ENCODE measurements at places on chromosomes 12 and 14.

GRCh38 chr12:94670898-94671297 lies 20.5 kb upstream of the TMCC3 start:
- no peak for DNase-seq

GRCh38 chr12:54404061-54405004 lies 14.7 kb downstream of the ITGA5 start:
- DNase-seq, result no peak

DNA sequence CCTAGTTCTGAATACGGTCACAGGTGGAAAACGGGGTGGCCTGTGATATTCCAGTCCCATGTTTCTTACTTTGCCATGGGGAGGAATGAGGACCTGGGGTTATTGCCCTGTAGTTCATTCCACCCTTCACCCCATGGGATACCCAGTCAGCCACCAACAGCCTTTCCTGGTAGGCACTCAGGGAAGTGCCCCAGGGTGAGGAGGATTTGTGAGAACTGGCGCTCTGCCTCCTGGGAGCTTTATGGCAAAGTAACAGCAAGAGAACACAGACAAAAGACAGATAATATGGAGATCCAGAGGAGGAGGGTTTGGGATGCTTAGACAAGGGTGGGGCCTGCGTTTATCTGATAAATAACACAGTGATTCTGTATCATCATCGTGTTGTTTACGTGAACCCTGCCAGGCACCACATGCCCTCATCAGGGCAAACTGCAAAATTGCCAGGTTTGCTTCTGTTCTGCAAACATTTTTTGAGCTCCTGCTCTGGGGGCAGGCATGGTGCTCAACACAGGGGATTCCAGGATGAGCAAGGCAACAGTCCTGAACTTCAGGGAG lies 223.5 kb downstream of the SLC41A2 start:
- no peak for DNase-seq

GRCh38 chr14:101124815-101125214 lies 221.3 kb upstream of the RTL1 start:
- no peak for DNase-seq

- DNase-seq, result no peak
Observed at GRCh38 chr12:107369679-107370078, 276.3 kb upstream of the CRY1 start.

DNA sequence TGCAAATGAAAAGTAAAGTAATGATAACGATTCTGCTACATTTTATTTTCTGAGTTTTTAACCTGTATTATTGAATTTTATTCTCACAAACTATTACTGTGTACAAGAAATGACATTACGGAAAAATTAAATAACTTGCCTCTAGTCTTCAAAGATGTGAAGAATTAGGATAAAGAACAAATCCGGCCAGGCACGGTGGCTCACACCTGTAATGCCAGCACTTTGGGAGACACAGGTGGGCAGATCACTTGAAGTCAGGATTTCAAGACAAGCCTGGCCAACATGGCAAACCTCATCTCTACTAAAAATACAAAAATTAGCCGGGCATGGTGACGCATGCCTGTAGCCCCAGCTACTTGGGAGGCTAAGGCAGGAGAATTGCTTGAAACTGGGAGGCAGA lies 1584.4 kb upstream of the SEL1L start:
- DNase-seq, result no peak

- no peak for DNase-seq
Observed at GRCh38 chr12:77471801-77472200, 358.9 kb upstream of the NAV3 start.

GRCh38 chr12:121942145-121942718 lies 23.8 kb downstream of the CFAP251 start:
- no peak for DNase-seq

DNA sequence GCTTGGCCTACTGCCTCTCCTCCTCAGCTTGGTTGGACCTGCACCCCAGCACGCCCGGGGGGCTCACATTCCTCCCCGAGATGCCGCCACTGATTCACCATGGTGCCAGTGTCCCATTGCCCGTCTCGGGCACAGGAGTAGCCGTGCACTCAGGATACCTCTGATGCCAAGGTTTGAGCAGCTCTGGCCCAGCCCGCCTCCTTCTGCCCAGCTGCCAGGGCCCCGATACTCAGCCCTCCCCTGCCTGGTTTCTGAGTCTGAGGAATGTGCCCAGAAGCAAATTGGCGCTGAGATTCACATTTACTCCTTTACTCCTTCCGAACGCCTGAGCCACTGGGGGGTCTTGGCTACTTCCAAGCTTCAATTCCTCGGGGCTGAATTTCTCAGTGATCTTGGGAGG lies 63.5 kb downstream of the NINJ2 start:
- no peak for DNase-seq

GRCh38 chr12:119990382-119990874 lies 1.4 kb downstream of the BICDL1 start:
- no peak for DNase-seq

- no peak for DNase-seq
Observed at GRCh38 chr12:67147447-67147846, 121.7 kb upstream of the CAND1 start.

- no peak for DNase-seq
Observed at GRCh38 chr14:95320078-95320895, 579 bp upstream of the CLMN start.

- no peak for DNase-seq
Observed at GRCh38 chr14:90741682-90741946, 74.6 kb downstream of the TTC7B start.

DNA sequence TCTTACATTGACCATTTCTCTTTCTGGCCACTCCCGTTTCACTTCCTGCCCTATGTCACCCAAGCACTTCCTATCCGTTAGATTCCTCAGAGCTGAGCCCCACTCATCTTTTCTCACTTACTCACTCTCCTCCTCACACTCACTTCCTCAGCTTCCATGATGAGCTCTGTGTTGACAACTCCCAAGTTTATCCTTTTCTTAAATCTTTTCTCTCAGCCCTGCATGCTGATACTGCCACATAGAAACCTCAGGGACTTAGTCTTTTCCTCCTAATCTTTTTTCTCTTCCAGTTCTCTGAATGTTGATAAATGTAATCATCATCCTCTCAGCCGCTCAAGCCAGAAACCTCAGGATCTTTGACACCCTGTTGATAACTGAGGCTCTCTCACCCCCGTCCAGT lies 99.6 kb downstream of the ANO6 start:
- DNase-seq, result no peak

- DNase-seq, result no peak
Observed at GRCh38 chr14:32764131-32764530, 174.5 kb upstream of the NPAS3 start.

DNA sequence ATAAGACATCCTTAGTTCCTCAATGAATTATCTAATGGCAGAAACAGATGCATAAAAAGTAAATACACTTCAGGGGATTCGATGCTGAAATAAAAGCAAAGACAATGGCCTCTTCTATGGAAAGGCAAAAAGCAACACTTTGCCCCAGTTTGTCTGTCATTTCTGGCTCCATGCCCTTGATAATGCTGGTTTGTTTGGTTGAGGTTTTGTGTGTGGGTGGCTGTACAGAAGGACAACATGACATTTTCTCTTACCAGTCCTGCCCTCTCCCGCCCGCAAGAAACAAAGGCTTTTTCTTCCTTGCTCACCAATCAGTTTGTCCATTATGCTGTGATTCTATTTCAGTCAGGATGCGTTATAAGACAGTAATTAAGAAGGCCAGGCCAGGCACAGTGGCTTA lies 18.1 kb upstream of the WDR89 start:
- DNase-seq, result no peak

DNA sequence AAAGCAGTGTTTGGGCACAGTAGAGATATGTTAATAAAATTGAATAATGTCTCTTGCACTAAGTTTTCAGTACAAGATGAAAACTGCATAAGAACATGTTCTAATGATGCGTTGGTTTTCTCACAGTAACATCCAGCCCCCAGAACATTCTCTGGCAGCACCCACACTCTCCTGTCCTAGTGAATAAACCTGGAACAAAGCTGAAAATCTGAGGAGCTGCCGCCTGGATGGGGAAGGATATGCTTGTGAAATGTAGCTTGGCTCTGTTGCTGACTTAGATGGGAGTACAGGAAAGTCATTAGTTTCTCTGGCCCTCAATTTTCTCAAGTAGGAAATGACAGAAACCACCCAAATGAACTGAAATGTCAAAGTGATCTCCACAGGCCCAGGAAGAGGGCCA lies 323.8 kb downstream of the APAF1 start:
- no peak for DNase-seq

GRCh38 chr14:71942904-71943694 lies 10.9 kb downstream of the RGS6 start:
- DNase-seq, result peak; percentile 80

- DNase-seq, result no peak
Observed at GRCh38 chr14:101506926-101507835, 54.1 kb upstream of the DIO3 start.

DNA sequence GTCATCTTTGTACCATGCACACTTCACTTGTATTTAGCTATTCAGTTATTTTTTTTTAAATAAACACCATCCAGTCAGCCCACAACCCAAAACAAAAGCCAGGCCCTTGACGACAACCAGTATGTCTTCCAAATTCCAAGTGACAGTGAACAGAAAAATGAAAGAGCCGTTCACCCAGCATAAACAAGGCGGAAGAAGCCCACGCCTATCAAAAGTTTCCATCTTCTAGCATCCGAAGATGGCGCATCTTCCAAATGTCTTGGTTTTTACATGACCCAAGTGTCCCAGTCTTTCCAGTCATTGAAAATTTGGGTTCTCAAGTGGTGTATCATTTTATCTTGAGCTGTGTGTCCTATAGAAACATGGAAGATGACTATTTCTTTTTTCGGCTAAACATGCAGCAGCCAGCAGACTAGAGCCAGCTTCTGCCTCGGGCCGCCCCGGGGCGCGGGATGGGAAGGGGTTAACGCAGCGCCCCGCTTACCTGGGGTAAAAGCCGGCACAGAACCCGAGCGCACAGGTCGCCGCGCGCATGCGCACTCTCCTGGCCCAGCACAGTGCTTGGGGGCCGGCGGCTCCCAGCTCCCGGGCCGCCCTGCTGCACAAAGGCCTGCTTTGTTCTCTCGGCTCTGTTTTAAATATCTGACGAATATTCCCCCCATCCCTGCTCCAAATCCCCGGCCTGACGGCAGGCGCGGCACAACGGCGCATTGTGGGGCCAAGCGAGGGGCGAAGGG lies 164.8 kb downstream of the ZFP36L1 start:
- DNase-seq, result no peak

DNA sequence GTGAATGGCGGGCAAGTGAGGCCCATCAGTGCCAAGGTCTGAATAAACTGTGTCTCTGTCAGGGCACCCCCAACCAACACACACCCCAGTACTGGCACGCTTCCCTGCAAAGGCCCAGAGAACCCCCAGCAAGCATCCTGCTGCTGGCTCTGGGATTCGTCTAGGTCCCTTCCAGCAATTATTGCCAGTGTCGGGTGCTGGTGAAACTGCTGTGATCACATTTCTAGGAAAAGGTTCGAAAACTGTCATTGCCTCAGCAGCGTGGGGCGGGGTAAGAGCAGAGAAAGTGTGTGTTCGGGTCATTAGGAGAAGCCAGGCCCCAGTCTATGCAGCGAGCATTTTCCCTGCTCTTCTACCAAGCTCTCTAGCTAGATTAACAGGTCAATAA lies 2.5 kb downstream of the FAM222A start:
- DNase-seq, result no peak

GRCh38 chr12:49165114-49165513 lies 23.8 kb downstream of the TUBA1A start:
- DNase-seq, result no peak

GRCh38 chr12:91753649-91754048 lies 392.0 kb downstream of the BTG1 start:
- no peak for DNase-seq

- no peak for DNase-seq
Observed at GRCh38 chr12:113170457-113170856, 14.8 kb downstream of the DDX54 start.

- no peak for DNase-seq
Observed at GRCh38 chr12:5520037-5520436, 88.1 kb downstream of the NTF3 start.

GRCh38 chr12:50728417-50728816 lies 35.5 kb upstream of the ATF1 start:
- DNase-seq, result no peak

- DNase-seq, result no peak
Observed at GRCh38 chr14:76754586-76754985, 6.7 kb upstream of the VASH1 start.

DNA sequence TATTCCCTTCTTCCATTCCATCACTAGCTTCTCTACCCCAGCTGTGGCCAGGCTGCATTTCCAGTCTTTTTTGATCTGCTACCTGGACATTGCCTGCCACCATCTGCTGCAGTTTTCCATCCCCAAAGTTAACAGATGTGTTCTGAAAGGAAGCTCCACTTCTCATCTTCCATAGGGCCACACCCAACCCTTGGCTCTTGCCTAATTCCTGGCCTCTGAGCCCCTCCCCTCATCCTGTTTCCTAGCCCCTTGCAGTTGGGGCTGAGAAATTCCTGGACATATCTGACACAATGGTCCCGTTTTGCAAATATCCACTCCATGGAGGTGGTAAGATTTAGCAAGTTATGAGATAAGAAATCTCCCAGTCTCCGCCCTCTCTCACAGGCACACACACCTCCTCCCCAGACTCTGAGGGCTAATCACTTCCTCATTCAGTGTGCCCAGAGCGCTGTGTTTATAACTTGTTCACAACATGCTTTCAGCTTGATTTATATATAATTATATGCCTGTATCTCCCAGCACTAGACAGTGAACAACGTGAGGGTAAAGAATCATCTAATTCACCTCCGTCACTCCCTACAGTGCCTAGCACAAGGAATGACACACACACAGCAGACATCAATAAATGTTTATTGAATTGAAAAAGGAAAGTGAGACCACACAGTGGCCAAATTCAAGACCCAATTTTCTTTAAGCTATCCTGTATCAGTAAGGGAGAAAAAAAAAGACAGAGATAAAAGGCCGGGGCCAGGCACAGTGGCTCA lies 13.4 kb downstream of the SMUG1 start:
- no peak for DNase-seq

GRCh38 chr12:70534466-70534865 lies 102.8 kb downstream of the PTPRB start:
- no peak for DNase-seq

GRCh38 chr12:30064906-30065305 lies 281.2 kb upstream of the TMTC1 start:
- DNase-seq, result no peak

DNA sequence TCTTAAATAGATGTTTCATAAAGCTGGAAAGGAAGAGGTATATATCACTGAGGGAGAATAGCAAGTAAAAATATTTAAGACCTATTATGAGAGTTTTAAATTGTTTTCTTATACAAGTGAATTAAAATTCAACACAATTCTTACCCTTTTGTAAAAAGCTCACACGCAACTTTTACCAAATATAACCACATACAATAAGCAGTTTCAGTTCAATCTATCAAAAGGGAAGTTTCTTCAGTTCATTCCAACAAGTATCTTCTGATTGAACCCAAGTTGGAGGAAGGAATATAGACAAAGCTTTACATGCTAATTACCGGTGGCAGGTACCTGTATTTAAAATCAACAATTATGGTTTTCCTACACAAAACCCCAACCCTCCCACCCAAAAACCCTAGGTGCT lies 41.1 kb downstream of the GTF2A1 start:
- DNase-seq, result no peak

- DNase-seq, result no peak
Observed at GRCh38 chr12:116204169-116204568, 73.3 kb downstream of the MED13L start.

All from KG1 (cell line).